ENCODE measurements at places on chromosomes 2 and 18. TPM values are rescaled to one million over a fixed set of nuclear protein-coding genes. Genes with fewer than 3 reads are reported as not detected.

- no peak overlapping the region for H3K4me3 ChIP-seq
- no peaks in the 10 kb centered on the region for H3K36me3 ChIP-seq
- no peaks in the 10 kb centered on the region for H3K4me1 ChIP-seq
- H3K27me3 ChIP-seq, result no peaks in the 10 kb centered on the region
Observed at GRCh38 chr2:143891879-143892308, 628.0 kb downstream of the ZEB2 start.

DNA sequence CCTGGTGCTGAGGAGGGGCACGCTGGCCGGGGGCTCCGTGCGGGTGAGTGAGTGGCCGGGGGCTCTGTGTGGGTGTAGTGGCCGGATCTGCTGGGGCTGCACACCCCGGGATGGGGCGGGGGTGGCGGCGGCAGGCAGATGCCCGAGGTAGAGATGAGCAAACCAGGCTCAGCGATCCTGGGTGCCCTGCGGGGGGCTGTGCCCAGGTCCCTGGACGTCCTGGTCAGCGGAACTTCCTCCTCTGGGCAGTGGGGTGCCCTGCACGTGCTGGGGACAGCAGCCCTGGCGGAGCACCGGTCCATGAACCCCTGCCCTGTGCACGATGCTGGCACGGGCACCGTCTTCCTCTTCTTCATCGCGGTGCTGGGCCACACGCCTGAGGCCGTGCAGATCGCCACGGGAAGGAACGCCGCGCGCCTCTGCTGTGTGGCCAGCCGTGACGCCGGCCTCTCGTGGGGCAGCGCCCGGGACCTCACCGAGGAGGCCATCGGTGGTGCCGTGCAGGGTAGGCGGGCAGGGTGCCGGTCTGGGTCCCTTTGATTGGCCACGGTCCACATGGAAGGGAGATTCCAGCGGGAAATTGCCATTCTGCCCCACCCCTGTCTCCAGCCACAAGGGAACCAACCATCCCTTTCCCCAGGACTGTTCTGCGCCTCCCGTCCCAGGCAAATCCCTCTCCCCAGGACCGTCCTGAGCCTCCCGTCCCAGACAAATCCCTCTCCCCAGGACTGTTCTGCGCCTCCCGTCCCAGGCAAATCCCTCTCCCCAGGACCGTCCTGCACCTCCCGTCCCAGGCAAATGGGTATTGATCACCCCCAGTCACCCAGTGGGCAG, 5.9 kb downstream of the NEU4 start:
- no peaks in the 10 kb centered on the region for H3K4me1 ChIP-seq
- no peaks in the 10 kb centered on the region for H3K27me3 ChIP-seq
- no peak overlapping the region for H3K4me3 ChIP-seq
- H3K36me3 ChIP-seq, result no peaks in the 10 kb centered on the region
- H3K27ac ChIP-seq, result no peak overlapping the region

GRCh38 chr2:33560017-33560416, 39.1 kb downstream of the FAM98A start:
- no peak for DNase-seq
- H3K36me3 ChIP-seq, result no peaks in the 10 kb centered on the region
- H3K27me3 ChIP-seq, result no peaks in the 10 kb centered on the region

ASB18 gene
- not detected for total RNA-seq

GTF2A1L gene
- total RNA-seq, result 0.27 TPM

MYCN gene
- total RNA-seq, result 0.81 TPM
